Prostate gland (tissue), 2 donors: ENCODE measurements at places on chromosomes 16 and 17. TPM values are rescaled to one million over a fixed set of nuclear protein-coding genes. Genes with fewer than 3 reads are reported as not detected.

- DNase-seq = no peak
- H3K27ac ChIP-seq = no peak overlapping the region
- no peaks in the 10 kb centered on the region for H3K27me3 ChIP-seq
- no peaks in the 10 kb centered on the region for H3K4me1 ChIP-seq
- H3K36me3 ChIP-seq = no peaks in the 10 kb centered on the region
Observed at GRCh38 chr17:82865274-82865673, 25.5 kb upstream of the ZNF750 start.

SLC5A10 gene
- total RNA-seq = not detected

OR1E2 gene
- not detected for total RNA-seq

DNA sequence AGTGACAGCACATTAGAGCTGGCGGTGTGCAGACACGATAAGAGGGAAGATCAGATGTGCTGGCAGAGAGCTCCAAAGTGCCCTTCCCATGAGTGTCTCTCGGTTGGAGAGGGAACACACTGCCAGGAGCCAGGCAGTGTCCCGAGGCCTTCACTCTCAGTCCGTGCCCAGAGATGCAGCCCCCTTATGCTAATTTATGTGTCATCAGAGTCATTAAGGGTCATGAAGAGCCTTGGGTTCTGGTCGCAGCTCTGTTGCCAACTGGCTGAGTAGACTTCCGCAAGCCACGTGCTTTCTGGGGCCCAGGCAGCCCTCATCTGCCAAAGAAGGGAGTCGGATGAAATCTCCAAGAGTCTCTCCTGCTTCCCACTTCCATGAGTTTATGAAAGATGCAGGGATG is 232.5 kb downstream of the MSI2 start:
- DNase-seq = no peak
- H3K4me3 ChIP-seq = no peak overlapping the region
- H3K27me3 ChIP-seq = no peaks in the 10 kb centered on the region
- H3K36me3 ChIP-seq = no peaks in the 10 kb centered on the region
- peaks cover 9% of the 10 kb centered on the region for H3K4me1 ChIP-seq
- H3K27ac ChIP-seq = no peak overlapping the region

DNA sequence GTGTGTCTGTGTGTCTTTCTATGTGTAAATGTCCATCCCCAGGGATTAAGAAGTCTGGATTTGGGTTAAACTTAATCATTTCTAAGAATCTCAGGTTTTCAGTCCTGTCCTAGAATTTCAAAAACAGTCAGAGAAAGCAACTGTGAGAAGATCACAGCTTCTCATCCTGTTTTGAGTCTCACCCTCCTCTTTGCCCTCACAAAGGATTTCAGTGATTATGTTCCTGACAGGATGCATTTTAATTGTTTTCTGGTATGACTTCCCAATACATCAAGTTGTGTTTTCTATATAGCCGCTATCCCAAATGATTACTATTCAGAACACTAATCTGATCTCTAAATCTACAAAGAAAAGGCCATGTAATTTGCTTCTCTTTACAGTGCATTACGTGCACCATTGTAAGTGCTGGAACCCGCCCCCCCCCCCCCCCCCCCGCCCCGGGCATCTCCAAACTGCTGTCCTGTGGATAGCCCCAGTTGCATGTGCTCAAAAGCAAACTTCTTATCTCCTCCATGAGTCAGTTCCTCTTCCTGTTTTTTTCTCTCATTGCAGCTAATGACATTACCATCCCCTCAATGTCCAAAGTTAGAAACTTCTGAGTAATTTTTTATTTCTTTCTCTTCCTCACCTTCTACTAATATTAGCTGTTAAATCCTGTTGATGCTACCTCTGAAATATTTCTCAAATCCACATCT is 73.9 kb downstream of the CDH13 start:
- no peaks in the 10 kb centered on the region for H3K27me3 ChIP-seq
- no peak for DNase-seq
- no peaks in the 10 kb centered on the region for H3K36me3 ChIP-seq
- H3K4me1 ChIP-seq = no peaks in the 10 kb centered on the region

DNA sequence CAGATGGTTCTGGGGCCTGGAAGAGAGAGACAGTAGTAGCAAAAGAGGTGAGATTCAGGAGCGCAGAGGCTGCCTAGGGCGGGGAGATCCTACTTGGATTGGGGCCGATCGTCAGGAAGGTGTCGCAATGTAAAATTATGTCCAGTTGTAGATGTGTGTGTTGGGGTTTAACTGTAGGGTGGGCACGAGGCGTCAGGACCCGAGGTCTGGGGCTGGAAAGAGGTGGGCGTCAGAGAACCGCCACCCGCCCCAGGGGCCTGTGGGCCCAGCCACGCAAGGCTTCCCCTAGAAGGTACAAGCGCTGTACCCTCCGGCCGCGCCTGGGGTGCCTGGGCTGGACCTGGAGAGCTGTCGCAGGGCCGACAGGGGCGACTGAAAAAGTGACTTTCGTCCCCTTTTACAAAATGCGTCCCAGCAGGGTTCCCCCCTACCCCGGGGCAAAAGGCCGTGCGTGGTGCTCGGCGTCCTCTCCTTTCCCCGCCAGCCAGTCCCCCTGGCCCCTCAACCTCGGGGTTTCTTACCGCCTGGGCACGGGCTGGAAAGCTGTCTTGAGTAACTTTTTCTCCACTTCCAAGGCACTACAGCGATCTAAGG is 2.8 kb downstream of the IRX3 start:
- DNase-seq = no peak
- H3K4me3 ChIP-seq = peak overlapping the region; percentile 87
- H3K36me3 ChIP-seq = no peaks in the 10 kb centered on the region

DNA sequence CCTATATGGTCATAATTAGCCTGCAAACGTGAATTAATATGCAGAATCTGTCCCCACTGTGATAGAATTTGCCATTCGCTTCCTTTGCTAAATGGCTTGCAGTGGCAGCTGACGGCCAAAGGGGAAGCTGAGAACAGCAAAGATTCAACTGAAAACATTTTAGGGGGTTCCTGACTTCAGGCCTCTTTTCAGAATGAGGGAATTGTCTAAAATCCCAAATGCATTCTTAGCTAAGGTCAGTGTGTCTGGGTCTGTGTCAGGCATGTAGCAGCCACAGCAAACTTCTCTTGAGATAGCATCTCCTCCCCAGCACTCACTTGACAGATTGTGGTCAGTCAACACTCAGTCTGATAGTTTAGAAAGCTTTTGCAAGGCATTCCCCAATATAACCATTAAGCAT is 701.1 kb downstream of the WWOX start:
- no peak for DNase-seq
- H3K4me1 ChIP-seq = no peaks in the 10 kb centered on the region
- no peak overlapping the region for H3K27ac ChIP-seq

GRCh38 chr17:17621254-17621653 is 29.7 kb upstream of the PEMT start:
- no peak overlapping the region for H3K4me3 ChIP-seq
- no peaks in the 10 kb centered on the region for H3K4me1 ChIP-seq
- H3K36me3 ChIP-seq = no peaks in the 10 kb centered on the region
- DNase-seq = no peak

- no peak overlapping the region for H3K27ac ChIP-seq
- H3K27me3 ChIP-seq = no peaks in the 10 kb centered on the region
- H3K4me3 ChIP-seq = no peak overlapping the region
Observed at GRCh38 chr17:19454074-19454473, 43.0 kb downstream of the RNF112 start.

GRCh38 chr16:56277075-56277474 is 85.8 kb downstream of the GNAO1 start:
- DNase-seq = no peak
- H3K36me3 ChIP-seq = no peaks in the 10 kb centered on the region
- H3K4me3 ChIP-seq = no peak overlapping the region
- no peak overlapping the region for H3K27ac ChIP-seq
- no peaks in the 10 kb centered on the region for H3K27me3 ChIP-seq
- no peaks in the 10 kb centered on the region for H3K4me1 ChIP-seq
